Activated CD4-positive, alpha-beta T cell treated with anti-CD3 and anti-CD28 coated beads, Interleukin-2, amount 10 ng/mL, durations not matched to agents 7 days and 5 days (primary cell): ENCODE measurements at places on chromosomes 11 and 22.
A peak's percentile ranks its signal among the peaks of the same experiment; 100 is the strongest.

DNA sequence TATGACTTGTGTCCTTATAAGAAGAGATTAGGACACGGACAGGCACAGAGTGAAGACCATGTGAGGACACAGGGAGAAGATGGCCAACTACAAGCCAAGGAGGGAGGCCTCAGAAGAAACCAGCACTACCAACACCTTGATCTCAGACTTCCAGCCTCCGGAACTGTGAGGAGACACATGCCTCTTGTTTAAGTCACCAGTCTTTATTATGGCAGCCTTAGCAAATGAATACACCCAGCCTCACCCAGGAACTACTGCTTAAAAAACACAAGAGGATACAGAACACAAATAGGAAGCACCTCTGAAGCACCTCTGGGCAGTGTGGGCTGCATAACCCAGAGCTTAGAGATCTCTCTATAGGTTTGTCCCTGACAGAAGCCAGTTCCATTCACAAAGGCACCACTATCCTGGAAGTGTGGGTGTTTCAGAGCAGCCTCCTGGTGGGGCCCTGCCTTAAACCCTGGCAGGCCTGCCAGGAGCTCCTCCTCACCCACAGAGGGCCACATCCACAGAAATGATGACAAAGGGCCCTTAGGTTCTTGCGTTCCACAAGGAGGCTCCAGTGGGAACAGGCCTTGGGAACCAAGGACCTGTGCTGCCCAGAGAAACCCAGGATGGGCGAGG lies 58.8 kb downstream of the CHRDL2 start:
- no peak for DNase-seq

- no peak for DNase-seq
Observed at GRCh38 chr11:95711162-95711944, 78.2 kb downstream of the FAM76B start.

DNA sequence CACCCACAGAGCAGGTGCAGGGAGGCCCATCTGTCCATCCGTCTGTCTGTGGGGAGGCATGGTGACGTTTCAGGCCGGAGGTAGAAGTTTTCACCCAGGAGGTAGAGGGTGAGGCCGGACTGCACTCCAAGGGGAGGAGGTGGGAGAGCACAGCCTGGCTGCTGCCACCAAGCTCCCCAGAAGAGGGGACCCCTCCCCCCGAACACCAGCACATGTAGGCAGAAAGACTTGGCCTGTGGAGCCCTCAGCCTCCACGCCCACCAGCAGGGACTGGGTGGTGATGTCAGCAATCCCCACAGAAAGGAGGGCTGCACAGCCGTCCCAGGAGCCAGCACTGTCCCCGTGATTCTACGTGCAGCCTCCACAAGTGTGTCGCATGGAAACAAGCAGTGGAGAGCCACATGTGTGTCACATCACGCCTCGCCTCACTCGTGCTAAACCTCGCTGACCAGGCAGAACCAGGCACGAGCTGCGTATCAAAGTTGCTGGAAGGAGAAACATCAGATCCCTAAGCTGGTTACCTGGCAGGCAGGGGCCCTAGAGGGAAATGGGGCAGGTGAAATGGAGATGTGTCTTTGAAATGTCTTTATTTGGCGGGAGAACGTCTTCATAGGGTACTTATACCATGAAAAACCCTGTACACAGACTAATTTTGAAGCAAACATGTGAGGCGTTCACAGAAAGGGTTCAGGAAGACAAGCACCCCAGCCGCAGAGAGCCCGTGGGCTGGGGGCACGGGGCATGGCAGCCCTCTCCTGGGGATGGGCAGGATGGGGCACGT lies 49.1 kb downstream of the CDKN1C start:
- DNase-seq: no peak

DNA sequence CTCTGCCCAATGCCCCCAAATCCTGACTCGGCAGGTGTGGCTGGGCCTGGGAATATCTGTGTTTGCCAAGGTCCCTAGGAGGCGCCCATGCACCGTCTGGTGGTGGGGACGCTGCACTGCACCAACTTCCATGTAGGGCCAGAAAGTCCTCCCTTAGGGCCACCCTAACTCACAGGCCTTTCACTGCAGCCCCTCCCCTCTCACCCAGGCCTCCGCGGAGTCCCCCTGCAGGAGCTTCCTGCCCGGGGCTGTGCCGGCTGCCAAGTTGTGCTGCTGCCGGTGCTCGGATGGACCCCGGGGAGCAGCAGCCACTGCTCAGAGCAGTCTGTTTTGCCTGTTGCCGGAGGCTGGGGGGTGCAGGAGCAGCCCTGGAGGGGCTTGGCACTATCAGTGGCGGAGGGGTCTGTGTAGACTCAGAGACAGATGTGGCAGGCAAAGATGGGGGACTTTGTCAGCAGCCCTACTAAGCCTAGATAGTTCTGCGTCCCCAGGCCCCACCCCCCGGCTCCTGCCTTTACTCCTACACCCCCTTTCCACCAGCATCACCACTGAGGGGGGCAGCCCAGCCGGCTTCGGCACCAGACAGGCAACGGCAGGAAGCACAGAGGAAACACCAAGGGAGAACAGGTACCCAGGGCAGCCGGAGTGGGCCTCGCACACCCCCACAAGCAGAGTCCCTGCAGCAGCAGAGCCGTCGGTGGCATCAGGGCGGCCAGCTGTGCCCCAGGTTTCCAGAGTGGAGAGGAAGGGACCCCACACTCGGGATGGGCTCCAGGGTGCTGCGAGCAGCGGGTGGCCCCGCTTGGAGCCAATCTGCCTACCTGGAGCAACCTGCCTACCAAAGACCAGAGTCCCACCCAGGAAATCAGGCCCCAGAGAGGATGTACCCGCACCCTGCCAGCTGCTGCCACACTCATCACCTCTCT lies 124.3 kb downstream of the TRIM29 start:
- no peak for DNase-seq

DNA sequence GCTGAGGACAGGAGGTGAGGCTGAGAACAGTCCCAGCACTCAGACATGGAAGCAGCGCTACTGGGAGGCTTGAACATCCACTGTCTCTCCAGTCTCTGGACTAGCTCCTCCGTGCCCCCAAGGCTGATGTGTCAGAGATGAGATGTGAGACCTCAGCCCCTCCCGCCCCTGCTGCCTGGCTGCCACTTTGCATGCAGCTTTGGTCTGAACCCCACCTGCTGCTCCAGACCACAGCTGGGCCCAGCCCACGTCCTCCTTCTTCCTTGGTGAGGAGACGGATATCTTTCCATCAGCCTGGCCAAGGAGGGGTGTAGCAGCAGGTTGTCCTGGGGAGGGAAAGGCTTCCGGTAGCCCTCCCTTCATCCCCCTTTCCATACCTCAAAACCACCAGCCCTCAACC lies 148.0 kb upstream of the B3GAT1 start:
- DNase-seq: no peak

GRCh38 chr11:126132319-126132718 lies 69.7 kb upstream of the CDON start:
- DNase-seq: no peak

- no peak for DNase-seq
Observed at GRCh38 chr22:17493419-17493981, 69.8 kb upstream of the SLC25A18 start.

DNA sequence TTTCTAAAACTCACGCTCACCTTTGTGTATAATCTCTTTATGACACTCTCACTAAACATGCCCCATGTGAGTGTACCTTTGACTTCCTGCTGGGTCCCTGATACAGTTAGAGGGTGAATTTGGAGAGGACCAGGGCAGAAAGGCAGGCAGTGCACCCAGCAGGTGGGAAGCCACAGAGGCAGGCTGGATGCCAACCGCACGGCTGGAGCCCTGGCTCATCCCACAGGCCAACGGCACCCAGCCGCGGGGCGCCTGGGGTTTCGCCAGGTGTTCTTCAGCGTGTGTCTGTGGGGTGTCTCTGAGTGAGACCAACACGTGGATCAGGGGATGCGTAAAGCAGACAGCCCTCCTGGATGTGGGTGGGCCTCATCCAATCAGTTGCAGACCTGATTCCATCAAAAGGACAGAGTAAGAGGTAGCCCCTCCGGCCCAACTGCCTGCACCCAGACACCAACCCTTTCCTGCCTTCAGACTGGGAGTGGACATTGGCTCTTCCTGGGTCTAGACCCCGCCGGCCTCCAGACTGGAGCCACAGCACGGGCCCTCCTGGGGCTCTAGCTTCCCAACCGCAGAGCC lies 51.6 kb downstream of the DHCR7 start:
- DNase-seq: no peak

GRCh38 chr11:78187366-78188285 lies 800 bp downstream of the KCTD21 start:
- DNase-seq: no peak

- DNase-seq: no peak
Observed at GRCh38 chr11:20042045-20042639, 118.1 kb downstream of the DBX1 start.

DNA sequence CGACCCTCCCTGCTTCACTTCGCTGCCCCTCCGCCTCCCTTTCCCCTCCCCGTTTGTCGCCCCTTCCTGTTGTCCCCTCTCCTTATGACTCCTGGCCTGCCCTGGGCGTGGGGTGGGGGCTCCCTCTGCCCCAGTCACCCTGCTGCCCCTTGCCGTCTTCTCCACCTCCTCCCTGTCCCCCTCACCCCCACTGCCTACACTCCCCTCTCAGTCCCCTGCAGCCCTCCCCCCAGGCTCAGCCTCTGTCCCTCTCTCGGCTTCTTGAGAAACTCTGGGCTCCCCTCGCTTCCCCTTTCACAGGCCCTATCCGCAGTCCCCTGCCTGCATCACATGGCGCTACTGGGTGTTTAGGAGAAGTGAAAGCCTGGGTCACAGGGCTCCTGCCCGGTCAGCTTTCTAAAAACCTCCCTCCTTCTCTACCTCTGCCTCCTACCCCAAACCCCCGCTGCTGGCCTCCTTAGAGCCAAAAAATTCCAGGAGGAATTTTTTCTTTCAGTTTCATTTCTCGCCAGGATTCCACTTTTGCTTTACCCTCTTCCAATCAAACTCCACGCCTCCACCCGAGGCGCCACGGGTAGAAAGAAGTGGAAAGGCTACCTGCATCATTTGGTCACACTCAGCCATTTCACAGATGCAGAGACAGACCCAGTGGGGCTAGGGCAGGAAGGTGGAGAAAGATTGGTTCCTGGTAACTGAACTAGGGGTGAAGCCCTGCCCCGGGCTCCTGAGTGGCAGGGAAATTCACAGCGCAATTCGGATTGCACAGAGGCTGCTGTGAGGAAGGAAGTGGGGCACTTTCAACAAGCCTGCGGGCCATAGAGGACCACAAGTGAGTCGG lies at the start of gene SLC15A3:
Gene SLC15A3 (minus strand): TSS at position 273 of the 838 bp plus-strand sequence. CDS start 625 bp downstream, outside the sequence.
- DNase-seq: peak; percentile 50

DNA sequence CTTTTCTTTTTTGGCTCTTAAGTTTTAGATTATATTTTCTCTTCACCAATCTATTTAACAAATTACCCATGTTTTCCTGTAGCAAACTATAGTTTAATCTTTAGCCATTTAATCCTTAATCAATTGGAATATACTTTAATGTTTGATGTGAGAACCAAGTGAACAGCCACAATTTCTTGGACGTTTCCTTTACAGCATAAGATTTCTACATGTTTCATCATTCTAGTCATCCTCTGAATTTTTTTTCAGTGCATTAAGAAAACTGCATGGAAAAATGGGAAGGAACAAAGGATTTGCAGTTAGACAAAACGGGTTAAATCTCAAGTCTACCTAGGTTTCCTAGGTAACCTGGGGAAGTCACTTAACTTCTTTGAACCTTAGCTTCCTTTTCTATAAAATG lies 507.1 kb upstream of the CCDC90B start:
- DNase-seq: no peak

GRCh38 chr11:107198490-107199007 lies 180.3 kb upstream of the GUCY1A2 start:
- no peak for DNase-seq
